ENCODE measurements at places on chromosomes 3 and 15. TPM values are rescaled to one million over a fixed set of nuclear protein-coding genes. Genes with fewer than 3 reads are reported as not detected.

- peak; percentile 82 for DNase-seq
Observed at GRCh38 chr15:101188637-101189408, 63.0 kb downstream of the CHSY1 start.

- DNase-seq, result no peak
Observed at GRCh38 chr3:42935472-42935871, 29.5 kb downstream of the ZNF662 start.

GRCh38 chr15:60850903-60851302 is 372.0 kb upstream of the ICE2 start:
- DNase-seq, result no peak

The A4GNT gene
- not detected for polyA plus RNA-seq

DNA sequence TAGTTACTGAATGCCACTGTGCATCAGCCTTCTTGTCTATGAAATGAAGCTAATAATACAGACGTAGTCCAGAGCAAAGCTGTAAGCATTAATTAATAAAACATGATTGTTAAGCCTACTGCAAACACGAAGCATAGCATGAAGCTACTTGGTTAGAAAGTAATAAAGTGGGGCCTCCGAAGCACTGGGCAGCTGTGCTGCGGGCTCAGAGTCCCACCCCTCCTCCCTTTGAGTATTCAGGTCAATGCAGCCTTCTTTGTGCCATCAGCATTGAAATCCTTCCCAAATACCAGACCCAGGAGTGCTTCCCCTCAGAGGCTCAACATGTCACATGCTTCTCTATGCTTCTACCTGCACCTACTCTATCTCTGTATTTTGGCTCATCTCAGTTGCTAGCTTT is 1112.6 kb downstream of the IGSF11 start:
- DNase-seq, result no peak

The ZFAND6 gene
- 126 TPM for polyA plus RNA-seq

DNA sequence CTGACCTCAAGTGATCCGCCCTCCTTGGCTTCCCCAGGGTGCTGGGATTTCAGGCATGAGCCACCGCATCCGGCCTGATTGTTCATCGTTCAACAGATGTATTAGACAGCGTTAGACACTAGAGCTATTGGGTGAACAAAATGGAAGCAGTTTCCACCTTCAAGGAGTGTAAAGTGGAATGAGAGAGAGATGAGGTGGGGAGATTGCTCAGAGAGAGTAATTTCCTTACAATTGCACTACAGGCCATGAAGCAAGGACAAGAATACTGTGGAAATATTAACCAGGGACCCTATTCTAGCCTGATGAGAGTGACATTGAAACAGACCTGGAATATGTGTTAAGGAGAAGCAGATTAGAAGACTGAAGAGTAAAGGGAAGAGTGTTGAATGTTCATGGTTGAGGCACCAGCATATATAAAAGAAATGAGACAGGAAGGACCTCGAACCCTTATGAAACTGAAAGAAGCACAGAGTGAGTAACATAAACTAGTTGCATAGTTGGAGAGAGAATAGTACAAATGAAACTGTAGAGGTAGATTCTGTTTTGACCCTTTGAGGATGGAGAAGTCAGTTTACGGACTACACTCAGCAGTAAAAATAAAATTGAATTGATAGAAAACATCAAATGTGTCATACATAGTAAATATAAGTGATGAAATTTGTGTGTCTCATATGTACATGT is 7.2 kb downstream of the RTF1 start:
- DNase-seq, result no peak
